Kidney epithelial cell (primary cell): ENCODE measurements at places on chromosomes 1 and 21. TPM values are rescaled to one million over a fixed set of nuclear protein-coding genes. Genes with fewer than 3 reads are reported as not detected.

Gene MYOG
- total RNA-seq = not detected in 2 replicates

Gene SLAMF9
- not detected in 2 replicates for total RNA-seq

Gene CRNN
- not detected in 2 replicates for total RNA-seq

Gene AIM2
- total RNA-seq = not detected in 2 replicates

Gene FAM167B
- total RNA-seq = 2.7 TPM in 1 of 2 replicates, not detected in the other

Gene TNFRSF9
- 4.6 and 5.6 TPM in 2 replicates for total RNA-seq

Gene NUAK2
- 139 and 140 TPM in 2 replicates for total RNA-seq

Gene ICOSLG
- total RNA-seq = 1.6 and 2.9 TPM in 2 replicates

Gene ALX3
- not detected in 2 replicates for total RNA-seq

Gene S100A8
- total RNA-seq = not detected in 2 replicates

Gene TTLL7
- total RNA-seq = 2.4 and 4.4 TPM in 2 replicates

Gene CHIA
- not detected in 2 replicates for total RNA-seq

Gene SMIM11
- total RNA-seq = 2.5 and 36.4 TPM in 2 replicates

Gene ADAM30
- total RNA-seq = not detected in 2 replicates

Gene IQGAP3
- total RNA-seq = 8.0 and 9.4 TPM in 2 replicates

GRCh38 chr1:99439433-99440075, 175.3 kb downstream of the PLPPR4 start:
- DNase-seq = no peak

GRCh38 chr21:15928196-15928595, 198.4 kb downstream of the USP25 start:
- no peak for DNase-seq

- DNase-seq = no peak
These were observed 8.7 kb upstream of the PIK3C2B start for GRCh38 chr1:204503122-204503912.

GRCh38 chr1:200150721-200151120, 123.2 kb downstream of the NR5A2 start:
- peak; percentile 83 for DNase-seq

DNA sequence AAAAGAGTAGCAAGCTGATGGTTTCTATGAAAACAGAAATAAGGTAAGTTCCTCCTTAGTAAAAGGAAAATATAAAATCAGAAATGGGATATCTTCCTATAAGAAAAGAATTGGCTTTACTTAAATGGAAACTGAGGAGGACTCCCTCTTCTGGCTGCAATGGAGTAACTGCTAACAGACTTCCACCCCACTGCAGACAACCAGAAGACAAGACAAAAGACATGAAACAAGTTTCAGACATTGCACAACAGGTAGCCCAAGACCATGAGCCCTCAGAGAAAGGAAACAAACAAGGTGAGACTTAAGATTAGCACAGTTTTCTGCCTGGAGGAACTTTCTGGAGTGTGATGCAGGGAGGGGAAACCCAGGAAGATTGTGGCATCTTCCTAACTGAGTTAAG, 17.0 kb upstream of the OLFML2B start:
- no peak for DNase-seq

- no peak for DNase-seq
These were observed 39.2 kb upstream of the RAB4A start for GRCh38 chr1:229231754-229232119.

- no peak for DNase-seq
These were observed 22.5 kb upstream of the MORC3 start for GRCh38 chr21:36297406-36297937.

- no peak for DNase-seq
These were observed 40.4 kb upstream of the TMEM52 start for GRCh38 chr1:1959459-1959839.

GRCh38 chr1:2786329-2787162, 14.9 kb downstream of the TTC34 start:
- DNase-seq = no peak

GRCh38 chr21:40334159-40334558, 466.9 kb downstream of the PCP4 start:
- no peak for DNase-seq

DNA sequence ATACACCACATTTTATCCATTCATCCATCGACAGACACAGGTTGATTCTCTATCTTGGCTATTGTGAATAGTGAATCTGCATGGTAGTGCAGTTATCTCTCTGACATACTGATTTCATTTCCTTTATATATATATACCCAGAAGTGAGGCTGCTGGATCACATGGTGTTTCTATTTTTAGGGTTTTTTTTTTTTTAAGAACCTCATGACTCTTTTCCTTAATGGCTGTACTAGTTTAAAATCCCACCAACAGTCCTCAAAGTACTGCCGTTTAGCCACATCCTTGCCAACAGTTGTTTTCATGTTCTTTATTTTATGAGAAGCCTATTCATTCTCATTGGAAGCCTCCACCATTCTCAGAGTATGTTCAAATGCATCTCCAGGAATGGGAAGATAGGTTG, 258.7 kb upstream of the SNX7 start:
- no peak for DNase-seq

GRCh38 chr1:41369531-41369930, 8.3 kb downstream of the FOXO6 start:
- DNase-seq = no peak

GRCh38 chr1:17531682-17532487, 7.6 kb upstream of the ARHGEF10L start:
- no peak for DNase-seq

DNA sequence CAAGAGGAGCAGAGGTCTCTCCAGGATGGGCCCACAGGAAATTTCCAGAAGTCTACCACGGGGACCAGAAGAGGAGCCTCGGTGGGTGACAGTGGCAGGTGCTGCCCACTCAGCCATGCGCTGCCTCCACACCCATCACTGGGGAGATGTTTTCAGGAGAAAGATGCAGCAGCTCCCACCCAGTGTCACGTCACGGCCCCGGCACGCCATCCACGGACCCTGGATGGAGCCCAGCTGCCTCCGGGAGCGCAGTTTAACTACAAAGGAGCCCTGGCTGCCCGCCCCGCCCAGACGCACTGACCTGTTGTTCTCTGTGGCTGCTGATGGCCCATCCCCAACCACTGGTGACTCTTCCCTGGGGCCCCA, 6.8 kb downstream of the TSPEAR start:
- no peak for DNase-seq

DNA sequence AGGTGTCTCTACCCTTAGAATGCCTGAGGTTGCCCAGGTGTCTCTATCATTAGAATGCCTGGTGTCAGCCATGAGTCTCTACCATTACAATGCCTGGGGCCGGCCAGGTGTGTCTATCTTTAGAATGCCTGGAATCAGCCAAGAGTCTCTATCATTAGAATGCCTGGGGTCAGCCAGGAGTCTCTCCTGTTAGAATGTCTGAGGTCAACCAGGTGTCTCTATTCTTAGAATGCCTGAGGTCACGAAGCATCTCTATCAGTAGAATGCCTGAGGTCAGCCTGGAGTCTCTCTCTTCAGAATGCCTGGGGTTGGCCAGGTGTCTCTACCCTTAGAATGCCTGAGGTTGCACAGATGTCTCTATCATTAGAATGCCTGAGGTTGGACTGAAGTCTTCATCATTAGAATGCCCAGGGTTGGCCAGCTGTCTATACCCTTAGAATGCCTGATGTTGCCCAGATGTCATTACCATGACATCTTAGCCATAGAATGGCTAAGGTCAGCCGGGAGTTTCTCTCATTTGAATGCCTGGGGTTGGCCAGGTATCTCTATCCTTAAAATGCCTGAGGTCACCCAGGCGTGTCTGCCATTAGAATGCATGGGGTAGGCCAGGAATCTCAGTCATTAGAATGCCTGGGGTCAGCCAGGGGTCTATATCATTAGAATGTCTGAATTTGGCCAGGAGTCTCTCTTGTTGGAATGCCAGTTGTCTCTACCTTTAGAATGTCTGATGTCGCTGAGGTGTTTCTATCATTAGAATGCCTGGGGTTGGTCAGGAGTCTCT, 44.0 kb downstream of the RNF187 start:
- DNase-seq = no peak

- DNase-seq = no peak
These were observed 7.0 kb downstream of the GPR3 start for GRCh38 chr1:27399251-27400025.

- no peak for DNase-seq
These were observed 596 bp downstream of the TOR3A start for GRCh38 chr1:179082333-179082998.

GRCh38 chr1:203720242-203720641, 44.7 kb upstream of the LAX1 start:
- DNase-seq = no peak

DNA sequence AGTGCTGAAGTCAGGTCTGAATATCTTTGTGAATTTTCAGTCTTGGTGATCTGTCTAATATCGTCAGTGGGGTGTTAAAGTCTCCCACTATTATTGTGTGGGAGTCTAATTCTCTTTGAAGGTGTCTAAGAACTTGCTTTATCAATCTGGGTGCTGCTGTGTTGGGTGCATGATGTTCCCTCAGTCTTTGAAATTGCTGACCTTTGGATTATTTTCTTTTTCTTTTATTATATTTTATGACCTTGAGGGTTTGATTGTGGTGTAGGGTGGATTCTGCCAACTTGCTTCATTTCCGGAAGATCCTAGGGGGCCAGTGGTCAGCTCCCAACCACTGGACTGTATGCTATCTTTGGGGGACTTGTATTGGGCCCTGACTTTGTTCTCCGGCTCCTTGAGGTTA, 415.3 kb downstream of the USP25 start:
- DNase-seq = no peak

GRCh38 chr21:41671859-41672542, 94.9 kb downstream of the RIPK4 start:
- DNase-seq = no peak

- no peak for DNase-seq
These were observed 2.4 kb upstream of the THEM5 start for GRCh38 chr1:151855933-151856332.

GRCh38 chr1:85746777-85747176, 38.5 kb upstream of the ZNHIT6 start:
- DNase-seq = no peak

- DNase-seq = no peak
These were observed 583 bp downstream of the MEF2D start for GRCh38 chr1:156499842-156500542.

GRCh38 chr1:174068000-174068399, 45.8 kb upstream of the RC3H1 start:
- no peak for DNase-seq

- no peak for DNase-seq
These were observed 11.3 kb upstream of the DNMT3L start for GRCh38 chr21:44273046-44273445.

GRCh38 chr1:183419399-183419798, 1.2 kb upstream of the NMNAT2 start:
- DNase-seq = no peak

- DNase-seq = no peak
These were observed 18.2 kb downstream of the OR2C3 start for GRCh38 chr1:247517795-247518612.

- DNase-seq = no peak
These were observed 64.0 kb upstream of the KCNK2 start for GRCh38 chr1:215018555-215018954.

- DNase-seq = no peak
These were observed 6.2 kb downstream of the DNMT3L start for GRCh38 chr21:44255511-44255981.

- no peak for DNase-seq
These were observed 169.8 kb upstream of the B3GALT2 start for GRCh38 chr1:193356249-193356648.

DNA sequence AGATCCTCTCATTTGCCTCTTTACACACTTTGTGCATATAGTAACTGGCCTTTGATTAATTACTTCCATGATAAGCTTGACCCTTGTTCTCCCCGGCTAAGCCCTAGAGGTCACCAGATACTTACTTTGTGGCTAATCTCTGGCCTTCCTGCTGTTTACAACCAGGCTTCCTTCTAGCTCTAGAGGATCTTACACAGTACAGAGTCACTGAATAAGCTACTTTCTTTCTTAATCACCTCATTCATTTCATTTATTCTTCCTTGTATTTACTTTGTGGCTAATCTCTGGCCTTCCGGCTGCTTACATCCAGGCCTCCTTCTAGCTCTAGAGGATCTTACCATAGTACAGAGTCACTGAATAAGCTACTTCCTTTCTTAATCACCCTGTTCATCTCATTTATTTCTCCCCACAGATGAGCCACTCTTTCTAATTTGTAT, 144.3 kb upstream of the C1orf21 start:
- DNase-seq = no peak

- DNase-seq = no peak
These were observed 8.2 kb downstream of the DPT start for GRCh38 chr1:168720839-168721238.

- DNase-seq = no peak
These were observed 911.7 kb upstream of the NCAM2 start for GRCh38 chr21:20086508-20086907.

- no peak for DNase-seq
These were observed 132.4 kb upstream of the ATP1B1 start for GRCh38 chr1:168974117-168974516.

- DNase-seq = no peak
These were observed 99.5 kb downstream of the DAB1 start for GRCh38 chr1:57324388-57324787.

DNA sequence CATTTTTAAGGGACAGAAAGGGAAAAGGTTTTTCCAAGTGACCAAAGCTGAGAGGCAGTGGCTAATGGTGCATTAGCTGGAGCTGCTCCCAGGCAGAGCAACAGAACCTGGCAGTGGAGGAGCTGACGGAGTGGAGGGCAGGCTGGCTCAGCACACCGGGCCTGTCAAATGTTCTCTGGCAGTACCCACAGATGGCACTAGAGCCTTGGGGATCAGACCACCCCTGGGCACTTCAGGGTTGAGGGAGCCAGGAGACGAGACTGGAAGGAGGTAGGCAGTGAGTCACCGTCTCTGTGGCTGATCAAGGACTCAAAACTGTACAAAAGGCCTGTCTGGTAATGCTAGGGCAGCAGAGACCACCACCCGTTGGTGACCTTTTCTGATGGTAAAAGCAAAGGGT, 121.7 kb upstream of the KIAA0040 start:
- DNase-seq = no peak

DNA sequence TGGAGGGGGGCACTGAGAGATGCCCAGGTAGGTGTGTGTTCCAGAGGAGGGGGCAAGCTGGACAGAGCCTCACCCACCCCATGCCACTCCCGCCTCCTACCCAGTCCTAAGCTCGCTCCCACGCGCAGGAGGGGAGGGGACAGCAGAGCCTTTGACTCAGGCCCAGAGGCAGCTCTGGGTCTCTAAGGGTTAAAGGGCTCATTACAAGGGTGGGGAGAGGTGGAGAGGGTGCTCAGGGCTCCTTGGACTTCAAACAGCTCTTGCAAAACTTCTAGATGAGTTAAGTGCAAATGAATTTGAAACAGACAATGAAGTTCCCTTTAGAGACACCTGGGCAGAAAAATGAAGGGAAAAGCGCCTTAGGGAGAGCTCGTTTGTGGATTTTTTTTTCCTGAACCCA, 104.2 kb upstream of the CASZ1 start:
- no peak for DNase-seq
